ENCODE measurements at places on chromosomes 16 and 17.
A peak's percentile ranks its signal among the peaks of the same experiment; 100 is the strongest.

DNA sequence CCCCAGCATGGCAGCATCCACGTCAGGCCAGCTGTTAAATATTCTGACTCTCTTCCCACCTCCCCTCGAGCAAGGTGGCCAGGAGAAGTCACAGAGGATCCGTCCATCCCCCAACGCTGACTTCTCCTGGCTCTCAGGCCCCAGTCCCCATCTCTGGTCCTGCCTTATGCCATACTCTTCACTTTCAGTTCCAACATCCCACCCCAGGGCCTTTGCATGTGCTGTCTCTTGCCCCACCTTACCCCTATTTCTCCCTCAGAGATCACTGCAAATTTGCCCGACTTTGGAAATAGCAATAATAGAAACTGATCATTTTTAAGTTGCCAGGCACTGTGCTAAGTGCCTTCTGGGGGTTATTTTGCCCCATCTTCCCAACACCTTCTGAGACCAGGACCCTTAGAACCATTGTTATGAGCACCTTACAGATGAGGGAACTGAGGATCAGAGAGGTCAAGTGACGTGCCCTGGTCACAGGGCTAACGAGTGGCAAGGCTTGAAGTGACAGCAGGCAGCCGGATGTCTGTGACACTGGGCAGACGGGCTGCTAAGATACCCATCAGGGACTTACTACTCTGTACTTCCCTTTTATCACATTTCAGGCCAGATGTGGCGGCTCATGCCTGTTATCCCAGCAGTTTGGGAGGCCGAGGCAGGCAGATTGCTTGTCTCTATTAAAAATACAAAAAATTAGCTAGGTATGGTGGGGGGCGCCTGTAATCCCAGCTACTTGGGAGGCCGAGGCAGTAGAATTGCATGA is 17.7 kb downstream of the HID1 start:
- no peak for DNase-seq

GRCh38 chr16:68013440-68013839 is 2.3 kb downstream of the DPEP2NB start:
- no peak for DNase-seq

GRCh38 chr17:17205368-17206123 is 587 bp downstream of the PLD6 start:
- peak; percentile 25 for DNase-seq

DNA sequence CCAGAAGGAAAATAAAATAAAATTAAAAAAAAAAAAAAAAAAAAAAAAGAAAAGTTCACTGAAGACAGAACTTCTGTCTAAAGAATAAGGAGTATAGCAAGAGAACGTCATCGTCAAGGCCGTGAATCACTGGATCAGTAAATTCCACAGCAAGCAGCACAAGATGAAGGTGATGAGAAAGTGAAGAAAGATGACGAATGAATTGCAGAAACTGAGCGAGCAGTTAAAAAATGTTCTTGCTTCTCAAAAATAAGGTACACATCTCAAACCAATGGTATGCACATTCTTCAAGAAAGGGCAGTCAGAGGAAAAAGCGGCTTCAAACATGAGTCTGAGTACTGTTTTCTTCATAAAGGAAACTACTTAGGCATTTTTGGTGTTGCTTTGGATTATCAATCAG is 104.7 kb downstream of the SMG6 start:
- DNase-seq = peak; percentile 97

- DNase-seq = no peak
Observed at GRCh38 chr16:14175086-14175485, 104.0 kb downstream of the MRTFB start.

- peak; percentile 53 for DNase-seq
Observed at GRCh38 chr17:43338886-43339516, 59.8 kb upstream of the ARL4D start.

DNA sequence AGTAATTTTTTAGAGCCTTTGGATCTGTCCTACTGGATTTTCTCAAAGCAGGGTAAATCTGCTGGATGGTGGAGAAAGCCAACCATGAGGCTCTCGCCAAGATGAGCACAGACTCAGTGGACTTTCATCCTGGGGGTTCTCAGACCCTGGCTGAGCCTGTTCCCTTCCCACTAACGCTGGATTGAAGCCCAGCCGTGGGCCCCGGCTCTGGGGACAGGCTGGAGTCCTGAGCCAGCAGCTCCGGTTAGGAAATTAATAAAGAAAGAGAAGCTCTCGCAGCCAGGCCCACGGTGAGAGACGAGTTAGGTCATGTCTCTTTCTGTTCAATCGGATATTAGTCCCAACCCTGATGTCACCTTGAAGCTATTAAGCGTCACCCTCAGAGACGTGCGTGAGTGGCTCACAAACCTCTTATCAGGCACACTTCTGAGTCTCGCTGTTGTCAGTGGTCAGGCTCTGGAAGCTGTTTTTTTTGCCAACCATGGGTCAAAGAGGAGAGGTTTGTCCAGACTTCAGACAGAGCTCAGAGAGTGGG is 27.1 kb downstream of the MEOX1 start:
- peak; percentile 26 for DNase-seq

DNA sequence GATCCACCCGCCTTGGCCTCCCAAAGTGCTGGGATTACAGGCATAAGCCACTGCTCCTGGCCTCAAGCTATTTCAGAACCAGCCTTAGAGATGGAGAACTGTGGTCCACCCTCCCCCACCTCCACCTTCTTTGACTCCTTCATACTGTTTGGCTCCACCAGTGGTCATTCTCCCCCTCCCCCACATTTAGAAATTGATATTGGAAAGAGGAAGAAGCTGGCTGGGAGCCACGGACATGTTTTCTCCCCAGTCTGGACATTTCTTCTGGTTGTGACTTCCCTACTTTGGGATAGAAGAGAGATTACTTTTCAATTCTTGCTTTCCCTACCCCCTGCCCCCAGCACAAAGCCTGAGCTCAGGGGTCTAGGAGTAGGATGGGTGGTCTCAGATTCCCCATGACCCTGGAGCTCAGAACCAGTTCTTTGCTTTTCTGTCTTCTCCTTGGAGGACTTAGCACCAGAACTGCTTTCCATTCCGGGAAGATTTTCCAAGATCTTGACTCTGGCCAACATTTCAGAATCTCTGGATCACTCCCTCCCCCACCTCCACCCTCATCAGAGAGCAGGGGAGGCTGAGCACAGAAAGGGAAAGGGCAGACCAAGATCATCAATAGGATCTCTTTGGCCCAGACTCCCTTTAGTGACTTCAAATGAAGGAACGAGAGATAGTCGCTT is 16.3 kb downstream of the CAVIN1 start:
- no peak for DNase-seq

DNA sequence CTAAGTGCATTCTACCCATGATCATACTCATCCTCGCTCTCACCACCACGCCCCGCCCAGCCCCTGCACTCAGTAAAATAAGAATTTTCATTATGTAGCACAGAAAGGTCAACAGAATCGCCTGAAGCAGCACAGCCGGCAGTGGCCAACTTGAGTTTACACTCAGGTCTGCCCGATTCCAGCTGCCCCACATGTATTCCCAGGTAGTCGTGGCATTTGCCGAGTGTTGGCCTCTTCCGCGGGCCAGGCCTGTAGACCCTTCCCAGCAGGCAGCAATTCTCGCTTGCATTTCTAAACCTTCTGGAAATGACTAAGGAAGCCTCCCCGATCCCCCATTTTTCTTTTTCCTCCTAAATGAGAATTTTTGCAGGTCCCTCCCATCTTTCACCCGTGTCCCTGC is 609 bp downstream of the CNGB1 start:
- DNase-seq = no peak

GRCh38 chr17:2853283-2854142 is 57.3 kb downstream of the RAP1GAP2 start:
- DNase-seq = no peak

GRCh38 chr17:77636835-77637817 is 321.4 kb upstream of the TNRC6C start:
- DNase-seq = no peak

DNA sequence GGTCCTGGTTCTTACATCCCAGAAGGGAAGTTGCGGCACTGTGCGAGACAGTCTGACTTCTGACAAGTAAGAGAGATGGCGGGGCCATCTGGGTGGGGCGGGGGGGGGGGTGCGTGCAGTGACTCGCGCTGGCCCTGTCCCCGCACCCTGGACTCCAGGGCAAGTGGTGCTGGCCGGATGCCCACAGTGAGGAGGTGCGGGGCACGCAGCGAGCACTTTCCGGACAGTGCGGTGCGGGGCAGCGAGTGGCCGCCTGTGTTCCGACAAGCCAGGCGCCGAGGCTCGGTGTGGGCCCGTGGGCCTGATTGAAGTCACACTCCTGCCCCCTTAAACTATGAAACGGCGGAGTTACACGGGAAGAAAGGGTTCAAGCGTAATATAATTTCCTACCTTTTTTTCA is 106.4 kb downstream of the BANP start:
- no peak for DNase-seq

DNA sequence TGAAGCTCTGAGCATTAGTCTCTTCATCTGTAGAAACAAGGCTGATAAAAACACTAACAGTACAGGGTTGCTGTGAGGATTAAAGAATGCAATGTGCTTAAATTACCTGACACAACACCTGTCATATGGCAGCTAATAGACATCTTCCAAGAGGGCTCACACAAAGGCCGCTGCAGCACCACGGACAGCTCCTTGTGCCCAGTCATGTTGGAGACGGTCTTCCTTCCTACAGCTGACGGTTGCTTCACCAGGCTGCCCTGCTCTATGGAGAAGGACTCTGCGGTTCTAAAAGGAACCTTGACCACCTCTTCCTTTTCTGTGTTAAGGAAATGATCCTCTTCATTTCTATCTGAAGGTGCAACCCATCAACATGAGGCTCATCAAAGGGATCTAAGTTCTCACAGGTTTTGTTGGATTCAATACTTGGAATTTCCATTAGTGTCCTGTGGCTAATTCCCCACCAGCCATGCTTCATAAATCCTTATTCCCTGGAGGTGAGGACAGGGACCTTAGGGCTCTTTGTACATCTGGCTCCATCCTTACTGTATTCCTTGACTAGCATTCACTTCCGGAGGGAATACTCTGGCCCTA is 138.9 kb upstream of the CES5A start:
- no peak for DNase-seq

- DNase-seq = peak; percentile 14
Observed at GRCh38 chr17:20085283-20085845, 76.2 kb downstream of the SPECC1 start.

DNA sequence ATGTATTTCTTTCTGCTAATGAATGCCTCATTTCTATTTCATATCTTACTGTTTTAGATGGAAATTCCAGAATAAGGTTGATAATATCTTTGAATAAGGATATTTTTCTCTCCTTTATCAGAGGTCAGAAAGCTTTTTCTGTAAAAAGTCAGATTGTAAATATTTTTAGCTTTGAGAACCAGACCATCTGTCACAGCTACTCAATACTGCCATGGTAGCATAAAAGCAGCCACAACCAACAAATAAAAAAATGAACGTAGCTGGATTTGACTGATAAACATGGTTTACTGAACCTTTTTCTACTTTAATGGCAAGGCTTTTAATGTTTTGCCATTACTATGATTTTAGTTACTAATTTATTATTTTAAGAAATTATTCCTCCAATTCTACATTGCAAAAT is 217.4 kb upstream of the COX10 start:
- DNase-seq = no peak

- no peak for DNase-seq
Observed at GRCh38 chr17:61617330-61617729, 26.3 kb upstream of the NACA2 start.

DNA sequence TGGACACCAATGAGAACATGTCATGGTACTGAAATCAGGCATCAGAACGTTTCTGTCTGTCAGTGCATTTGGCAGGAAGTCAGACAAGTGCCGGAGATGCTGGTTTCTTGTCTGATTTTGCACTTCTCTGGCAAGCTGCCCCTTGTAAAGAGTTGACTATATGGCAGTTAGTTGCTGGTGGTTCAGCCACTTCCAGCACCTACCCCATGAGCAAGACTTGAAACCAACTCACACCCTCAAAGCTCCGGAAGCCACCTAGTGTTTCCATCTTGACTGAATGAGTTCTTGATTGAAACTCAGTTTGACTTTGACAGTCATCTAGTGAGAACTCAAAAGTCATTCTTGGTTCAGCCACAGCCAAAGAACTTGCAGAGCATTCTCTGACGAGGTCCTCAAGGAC is 225.1 kb downstream of the SPECC1 start:
- no peak for DNase-seq

DNA sequence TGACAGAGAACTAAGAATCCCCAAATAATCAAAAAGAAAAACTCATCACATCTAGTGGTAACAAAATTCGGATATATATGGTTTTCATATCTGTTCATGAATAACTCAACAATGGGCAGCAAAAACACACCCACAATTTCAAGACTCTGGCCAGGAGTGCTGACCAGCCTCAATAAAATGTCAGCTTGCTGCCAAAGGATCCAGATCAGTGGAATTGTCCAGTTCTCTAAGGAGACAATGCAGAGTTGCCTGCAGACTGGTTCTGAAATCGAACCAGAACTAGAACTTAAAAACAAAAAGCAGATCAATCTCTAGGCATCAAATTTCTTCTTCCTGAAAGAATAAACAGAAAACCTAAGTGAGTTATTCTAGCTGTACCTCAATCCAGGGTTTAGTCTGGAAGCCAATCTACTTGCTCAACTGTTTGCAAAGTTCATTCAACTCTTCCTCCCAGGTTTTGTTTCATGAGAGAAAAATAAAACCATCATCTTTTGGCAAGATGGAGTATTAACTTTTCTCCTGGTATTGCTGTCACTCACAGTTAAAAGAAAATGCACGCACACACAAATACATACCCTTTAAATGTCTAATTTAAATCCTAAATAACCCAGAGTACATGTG is 61.0 kb downstream of the CFDP1 start:
- DNase-seq = peak; percentile 57

DNA sequence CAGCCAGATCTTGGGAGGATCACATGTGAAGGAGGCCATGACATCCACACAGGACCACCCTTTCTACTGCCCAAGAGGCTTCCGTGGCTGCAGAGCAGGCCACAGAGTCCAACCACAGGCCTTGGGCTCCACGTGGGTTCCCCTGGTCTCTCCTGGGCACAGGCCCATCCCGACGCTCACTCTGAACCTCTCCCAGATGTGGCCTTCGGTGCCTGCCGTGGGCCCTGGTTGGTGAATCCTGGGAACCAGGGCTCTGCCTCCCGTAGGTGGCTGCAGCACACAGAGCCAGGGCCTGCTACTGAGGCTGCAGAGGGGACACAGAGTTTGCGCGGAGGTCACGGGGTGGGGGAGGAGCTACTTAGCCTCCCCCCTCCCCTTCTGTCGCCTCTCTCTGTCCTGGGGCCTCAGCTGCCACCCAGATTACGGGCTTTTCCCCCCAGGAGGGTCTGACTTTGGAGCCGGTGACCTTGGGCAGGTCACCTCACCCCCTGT is 55.3 kb downstream of the ZFPM1 start:
- no peak for DNase-seq
